ENCODE measurements at places on chromosomes 13 and 19. TPM values are rescaled to one million over a fixed set of nuclear protein-coding genes. Genes with fewer than 3 reads are reported as not detected.
A peak's percentile ranks its signal among the peaks of the same experiment; 100 is the strongest.

DNA sequence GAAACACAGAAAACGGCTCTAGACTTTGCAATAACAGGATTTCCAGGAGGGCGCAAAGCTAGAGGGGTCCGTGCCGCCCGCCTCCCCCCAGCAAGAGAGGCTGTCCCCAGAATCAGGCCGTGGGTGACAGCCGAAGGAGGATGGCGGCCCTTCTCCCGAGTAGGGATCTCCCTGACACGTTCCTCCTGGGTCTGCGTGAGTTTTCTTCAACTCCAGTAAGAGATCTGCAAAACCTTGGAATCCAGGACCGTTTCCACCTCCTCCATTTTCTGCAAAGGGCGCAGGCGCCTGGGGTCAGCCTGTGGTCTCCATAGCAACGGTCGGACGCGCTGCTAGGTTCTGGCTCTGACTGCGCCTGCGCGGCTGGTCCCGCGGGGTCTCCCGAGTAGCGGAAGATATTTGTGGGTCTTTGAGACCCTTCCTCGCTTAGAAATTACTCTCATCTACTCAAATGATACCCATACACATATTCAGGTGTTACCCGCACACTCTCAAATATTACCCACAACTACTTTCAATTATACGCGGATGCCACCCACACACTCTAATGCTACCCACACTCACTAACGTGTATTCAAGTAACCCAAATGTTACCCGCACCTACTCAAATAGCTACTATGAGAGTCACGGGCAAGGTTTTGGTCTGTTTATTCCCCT, 2.1 kb downstream of the PNMA8C start:
- DNase-seq = peak; percentile 88

DNA sequence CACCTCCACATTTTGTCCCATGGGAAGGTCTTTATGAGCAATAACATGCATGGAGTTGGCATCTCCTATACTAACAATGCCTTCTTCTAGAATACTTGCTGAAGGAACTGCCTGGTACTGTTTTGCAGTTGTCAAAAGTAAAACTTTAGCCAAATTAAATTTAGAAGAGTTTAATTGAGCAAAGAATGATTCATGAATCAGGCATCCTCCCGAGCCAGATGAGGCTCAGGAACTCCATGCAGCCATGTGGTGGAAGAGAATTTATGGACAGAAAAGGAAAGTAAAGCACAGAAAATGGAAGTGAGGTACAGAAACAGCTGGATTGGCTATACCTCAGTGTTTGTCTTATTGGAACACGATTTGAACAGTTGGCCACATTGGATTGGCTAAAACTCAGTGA, 1081.9 kb downstream of the SLITRK1 start:
- DNase-seq = no peak

GRCh38 chr13:50017819-50018218, 2.6 kb downstream of the KCNRG start:
- no peak for DNase-seq

- DNase-seq = peak; percentile 25
These were observed 1.9 kb downstream of the TBC1D17 start for GRCh38 chr19:49879243-49879963.

- no peak for DNase-seq
These were observed 57.4 kb downstream of the ATP11A start for GRCh38 chr13:112747256-112747655.

DNA sequence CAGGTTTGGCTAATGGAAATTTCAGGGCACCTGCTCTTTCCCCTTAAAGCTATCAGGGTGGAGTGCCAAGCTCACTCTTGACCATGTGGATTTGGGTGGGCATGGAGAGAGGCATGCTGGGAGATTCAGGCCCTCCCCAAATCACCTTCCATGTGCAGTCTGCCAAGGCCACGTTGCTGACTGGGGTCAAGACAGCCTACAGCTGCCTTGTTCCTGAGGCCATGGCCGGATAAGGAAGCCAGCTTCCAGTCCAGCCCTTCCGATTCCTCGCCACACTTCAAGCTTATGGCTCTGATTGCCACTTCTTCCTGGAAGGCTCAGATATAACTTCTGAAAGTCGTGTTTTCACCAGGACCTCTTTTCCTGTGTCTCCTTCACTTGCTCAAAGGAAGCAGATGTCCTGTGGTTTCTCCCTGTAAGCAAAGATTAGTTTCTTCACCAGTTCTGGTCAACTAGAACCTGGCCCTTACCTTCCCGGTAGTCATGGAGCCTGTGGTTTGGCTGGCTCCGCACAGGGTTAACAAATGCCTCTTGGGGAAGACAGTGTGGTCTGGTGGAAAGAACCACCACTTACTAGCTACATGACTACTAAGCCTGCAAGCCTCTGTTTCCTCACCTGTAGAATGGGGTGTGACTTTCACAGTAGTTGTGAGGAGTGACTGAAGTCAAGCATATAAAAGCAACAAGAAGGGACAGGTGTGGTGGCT, 16.1 kb upstream of the TPT1 start:
- DNase-seq = no peak

GRCh38 chr13:24228852-24229458, 68.4 kb downstream of the SPATA13 start:
- DNase-seq = no peak

DNA sequence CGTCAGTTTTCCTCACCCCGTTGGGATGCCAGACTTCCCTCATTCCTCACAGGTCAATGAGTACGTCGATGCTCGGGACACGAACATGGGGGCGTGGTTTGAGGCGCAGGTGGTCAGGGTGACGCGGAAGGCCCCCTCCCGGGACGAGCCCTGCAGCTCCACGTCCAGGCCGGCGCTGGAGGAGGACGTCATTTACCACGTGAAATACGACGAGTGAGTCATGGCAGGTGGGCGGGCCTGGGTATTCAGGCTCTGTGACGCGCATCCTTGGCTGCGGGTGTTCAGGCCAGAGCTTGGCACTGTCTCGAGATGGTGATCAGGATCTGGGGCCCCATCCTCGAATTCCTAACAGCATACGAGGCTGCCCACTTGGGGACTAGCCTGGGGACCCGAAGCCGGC, 21.4 kb downstream of the UHRF1 start:
- DNase-seq = no peak

DNA sequence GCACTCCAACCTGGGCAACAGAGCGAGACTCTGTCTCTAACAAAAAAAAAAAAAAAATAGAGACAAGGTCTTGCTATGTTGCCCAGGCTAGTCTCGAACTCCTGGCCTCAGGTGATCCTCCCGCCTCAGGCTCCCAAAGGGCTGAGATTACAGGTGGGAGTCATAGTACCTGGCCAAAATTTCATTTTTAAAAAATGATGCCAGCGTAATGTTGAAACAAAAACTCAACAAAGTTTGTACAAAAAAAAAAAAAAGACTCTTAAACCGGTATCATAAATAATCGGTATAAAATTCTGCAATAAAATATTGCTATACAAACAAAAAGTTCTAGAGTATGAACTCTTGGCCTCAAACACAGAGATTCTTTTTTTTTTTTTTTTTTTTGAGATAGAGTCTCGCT, 3.5 kb downstream of the GMFG start:
- no peak for DNase-seq

GRCh38 chr13:98784666-98785065, 32.2 kb upstream of the SLC15A1 start:
- no peak for DNase-seq

DNA sequence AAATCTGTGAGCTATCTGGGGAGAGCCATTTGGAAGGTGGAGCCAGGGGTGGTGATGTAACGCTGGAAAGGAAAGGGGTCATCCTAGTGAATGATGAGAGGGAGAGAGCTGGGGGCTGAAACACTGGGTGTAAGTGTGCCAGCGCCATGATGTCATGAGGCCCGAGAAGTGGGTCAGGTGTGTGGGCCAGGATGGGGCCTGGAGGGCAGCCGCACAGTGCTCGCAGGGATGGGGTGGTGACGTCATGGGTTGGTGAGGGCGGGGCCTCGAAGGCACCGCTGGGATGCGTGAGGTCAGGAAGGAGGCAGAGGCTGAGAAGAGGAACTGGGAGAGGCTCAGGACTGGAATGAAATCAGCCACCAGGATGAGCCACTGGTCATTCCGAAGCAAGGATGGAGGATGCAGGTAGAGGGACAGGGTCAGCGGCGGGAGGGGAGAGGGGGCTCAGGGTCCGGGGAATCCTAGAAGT, 4.4 kb downstream of the CCDC61 start:
- DNase-seq = peak; percentile 39

GRCh38 chr13:51764184-51765141, 39.5 kb downstream of the DHRS12 start:
- DNase-seq = peak; percentile 72

- DNase-seq = no peak
These were observed 14.5 kb downstream of the FFAR2 start for GRCh38 chr19:35462476-35462953.

Gene SPINT2
- total RNA-seq = 8.6 TPM

Gene ZIM2
- not detected for total RNA-seq

Gene ZNF835
- 4.1 TPM for total RNA-seq

Gene PDX1
- not detected for total RNA-seq

Gene ZNF160
- total RNA-seq = 16.5 TPM

Gene PSG2
- total RNA-seq = not detected

Gene LILRA6
- total RNA-seq = 6.0 TPM

Gene FAM174C
- 21.4 TPM for total RNA-seq

Gene NKPD1
- not detected for total RNA-seq
